ENCODE measurements at places on chromosomes 16 and 17.
A peak's percentile ranks its signal among the peaks of the same experiment; 100 is the strongest.

DNA sequence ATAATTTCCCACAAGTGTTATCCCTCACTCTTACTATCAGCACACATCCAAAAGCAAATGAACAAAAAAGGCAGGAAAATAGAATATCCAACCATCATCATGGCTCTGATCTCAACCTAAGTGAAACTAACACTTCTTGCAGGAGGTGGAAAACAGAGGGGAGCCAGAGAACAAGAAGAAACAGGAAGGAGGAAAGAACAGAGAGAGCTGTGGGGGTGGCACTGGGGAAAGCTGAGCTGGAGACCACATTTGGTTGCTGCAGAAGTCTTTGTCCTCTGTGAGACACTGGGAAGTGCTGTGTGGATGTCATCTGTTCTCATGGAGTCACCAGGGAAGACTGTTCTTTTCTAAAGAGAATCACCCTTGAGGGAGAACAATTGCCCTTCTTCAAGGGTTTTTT, 34.7 kb downstream of the GRB7 start:
- no peak for DNase-seq

- DNase-seq, result peak; percentile 15
Measured at GRCh38 chr17:56715613-56716357, 117.9 kb downstream of the C17orf67 start.

GRCh38 chr16:22316411-22316811, 19.2 kb downstream of the POLR3E start:
- no peak for DNase-seq

DNA sequence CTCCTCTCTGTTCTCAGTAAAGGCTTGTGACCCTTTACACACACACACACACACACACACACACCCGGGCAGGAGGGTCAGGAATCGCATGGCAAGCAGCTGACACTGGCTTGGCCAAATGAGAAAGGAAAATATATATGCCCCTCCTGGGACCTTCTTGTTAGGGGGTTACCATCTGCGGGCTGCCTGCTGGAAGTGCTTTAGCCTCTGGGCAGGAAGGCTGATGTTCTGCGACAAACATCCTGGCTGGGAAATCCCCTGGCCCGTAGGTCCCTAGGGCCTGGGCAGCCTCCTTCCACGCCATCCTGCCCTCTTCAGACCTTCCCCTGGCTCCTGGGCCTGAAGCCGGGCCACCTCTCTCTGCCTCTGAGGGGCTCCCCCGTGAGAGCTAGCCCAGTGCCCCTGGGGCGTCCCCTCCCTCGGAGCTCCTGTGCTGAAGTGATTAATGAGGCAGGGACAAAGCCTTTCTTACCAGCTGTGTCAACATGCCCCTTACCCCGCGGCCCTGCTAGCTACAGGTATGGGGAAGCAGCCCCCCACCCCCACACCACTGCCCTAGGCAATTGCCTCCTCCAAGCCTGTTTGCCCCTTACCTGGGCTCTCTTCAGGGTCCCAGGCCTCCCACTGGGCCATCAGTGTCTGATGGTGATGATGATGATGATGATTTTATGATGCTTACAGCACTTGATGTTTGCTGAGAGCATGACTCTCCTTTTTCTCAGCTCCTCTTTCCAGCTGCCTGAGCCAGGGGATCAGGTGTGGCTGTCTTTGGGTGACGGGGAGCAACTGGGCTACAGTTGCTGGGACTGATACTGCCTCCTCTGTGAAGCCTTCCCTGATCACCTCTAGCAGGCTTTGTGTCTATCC, 32.8 kb upstream of the ETV4 start:
- DNase-seq, result no peak

- no peak for DNase-seq
Measured at GRCh38 chr17:33202021-33202420, 91.1 kb downstream of the ASIC2 start.

DNA sequence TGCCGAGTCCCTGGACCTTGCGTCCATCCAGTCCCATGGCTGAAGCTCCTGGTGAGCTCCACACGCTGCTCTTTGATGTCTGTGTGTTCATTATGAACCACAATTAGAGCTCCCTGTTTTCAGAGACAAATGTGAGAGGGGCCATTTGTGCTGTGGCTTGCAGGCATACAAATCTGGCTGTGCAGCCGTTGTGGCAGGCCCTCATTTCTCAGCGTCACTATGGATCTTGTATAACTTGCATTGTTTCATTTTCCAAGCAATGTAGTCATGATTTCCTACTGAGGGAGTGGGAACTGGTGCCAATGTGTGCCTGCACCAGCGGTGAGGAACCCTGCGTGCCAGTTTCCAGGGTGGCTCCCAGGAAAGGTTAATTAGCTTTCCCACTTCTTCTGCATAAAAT, 542.6 kb downstream of the TMEM114 start:
- DNase-seq, result no peak

DNA sequence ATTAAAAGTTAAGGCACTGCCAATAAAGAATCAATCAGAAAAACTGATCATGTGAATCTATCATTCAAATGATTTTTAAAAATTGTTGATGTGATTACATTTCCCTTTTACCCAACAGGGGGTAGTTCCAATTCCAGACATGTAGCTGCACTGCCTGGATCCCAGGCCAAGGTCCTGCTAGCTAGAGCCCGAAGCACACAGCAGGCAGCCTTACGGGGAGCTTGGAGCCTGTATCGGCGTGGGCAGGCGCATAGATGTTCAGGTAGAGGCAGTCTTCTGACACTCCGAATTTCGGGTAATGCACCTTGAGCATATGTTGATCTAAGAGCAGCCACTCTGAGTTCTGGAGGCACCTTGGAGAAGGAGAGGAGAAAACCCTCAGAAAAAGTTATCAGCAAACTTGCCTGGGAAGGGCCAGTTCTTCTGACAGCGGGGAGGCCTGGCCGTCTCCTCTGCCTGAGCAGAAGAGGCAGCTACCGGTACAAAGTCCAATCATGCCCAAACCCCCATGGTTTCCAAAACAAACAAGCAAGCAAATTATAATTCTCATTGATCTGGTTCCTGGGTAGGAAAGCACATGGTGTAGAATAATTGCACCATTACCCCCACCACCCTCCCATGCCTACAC, 3.6 kb downstream of the CES5A start:
- DNase-seq, result no peak

DNA sequence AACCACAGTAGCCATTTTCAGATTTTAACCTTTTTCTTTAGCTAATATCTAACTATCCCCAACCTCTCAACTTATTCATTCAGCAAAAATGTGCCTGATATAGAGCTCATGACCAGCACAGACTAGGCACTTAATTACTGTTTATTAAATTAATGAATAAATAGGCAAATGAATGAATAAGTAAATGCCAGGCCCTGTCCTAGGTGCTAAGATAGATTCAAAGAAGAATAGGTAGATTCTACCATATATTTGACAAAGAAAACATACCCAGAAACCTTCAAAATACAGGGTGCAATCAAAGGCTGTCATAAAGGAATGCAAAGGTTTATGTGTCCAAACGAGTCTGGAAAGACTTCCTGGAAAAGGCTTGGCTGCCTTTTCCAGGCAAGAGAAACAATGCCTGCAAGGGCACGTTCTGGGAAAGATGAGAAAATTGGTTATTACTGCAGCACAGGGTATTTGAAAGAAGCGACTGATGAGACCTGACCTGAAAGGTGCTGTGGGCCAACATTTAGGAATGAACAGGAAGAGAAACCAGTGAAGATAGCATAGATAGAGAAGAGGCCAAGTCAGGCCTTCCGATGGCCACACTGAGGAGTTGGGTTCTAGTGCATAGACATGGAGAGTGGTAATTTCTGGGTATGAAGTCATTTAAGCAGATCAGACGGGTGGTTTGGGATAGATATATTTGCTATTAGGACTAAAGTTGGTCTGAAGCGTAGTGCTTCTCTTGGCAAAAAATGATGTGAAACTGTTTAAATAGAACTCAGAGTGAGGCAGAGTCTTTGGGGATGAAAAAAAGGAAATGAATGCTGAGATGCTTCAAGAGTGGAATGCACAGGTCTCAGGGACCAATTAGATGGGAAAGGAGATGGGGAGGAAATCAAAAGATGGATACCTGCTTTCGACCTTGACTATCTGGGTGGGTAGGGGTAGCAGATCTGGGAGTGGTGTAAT, 11.4 kb upstream of the CCL2 start:
- no peak for DNase-seq

- no peak for DNase-seq
Measured at GRCh38 chr17:36609498-36609862, 8.1 kb downstream of the MRM1 start.

DNA sequence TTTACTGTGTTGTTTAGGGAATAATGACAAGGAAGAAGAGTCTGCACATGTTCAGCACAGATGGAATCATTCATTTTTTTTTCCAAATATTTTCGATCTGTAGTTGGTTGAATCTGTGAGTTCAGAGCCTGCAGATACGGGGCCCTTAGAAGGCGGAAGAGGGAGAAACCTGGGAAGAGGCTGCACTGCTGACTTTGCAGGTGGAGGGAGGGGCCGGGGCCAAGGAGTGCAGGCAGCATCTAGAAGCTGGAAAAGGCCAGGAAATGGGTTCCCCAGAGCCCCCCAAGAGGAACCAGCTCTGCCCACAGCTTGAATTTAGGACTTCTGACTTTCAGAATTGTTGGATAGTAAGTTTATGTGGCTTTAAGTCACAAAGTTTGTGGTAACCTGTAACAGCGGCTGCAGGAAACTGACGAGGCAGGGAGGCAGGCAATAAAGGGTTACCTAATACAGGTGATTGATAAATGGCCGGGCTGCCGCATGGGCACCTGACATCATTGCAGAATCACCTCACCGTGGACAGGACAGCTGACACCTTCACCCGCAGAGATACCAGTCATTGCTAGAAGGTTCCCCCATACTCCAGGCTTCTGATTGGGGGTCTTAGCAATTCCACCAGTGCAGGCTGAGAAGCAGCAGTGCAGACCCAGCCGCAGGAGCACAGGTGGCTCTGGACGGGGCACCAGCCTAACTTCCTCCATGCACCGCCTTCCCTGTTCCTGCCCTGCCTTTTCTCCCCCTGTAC, 181.3 kb downstream of the IRF8 start:
- DNase-seq, result no peak

GRCh38 chr16:35516971-35517370, 2057.6 kb downstream of the TP53TG3F start:
- no peak for DNase-seq

GRCh38 chr16:54280751-54281150, 5.8 kb downstream of the IRX3 start:
- no peak for DNase-seq

DNA sequence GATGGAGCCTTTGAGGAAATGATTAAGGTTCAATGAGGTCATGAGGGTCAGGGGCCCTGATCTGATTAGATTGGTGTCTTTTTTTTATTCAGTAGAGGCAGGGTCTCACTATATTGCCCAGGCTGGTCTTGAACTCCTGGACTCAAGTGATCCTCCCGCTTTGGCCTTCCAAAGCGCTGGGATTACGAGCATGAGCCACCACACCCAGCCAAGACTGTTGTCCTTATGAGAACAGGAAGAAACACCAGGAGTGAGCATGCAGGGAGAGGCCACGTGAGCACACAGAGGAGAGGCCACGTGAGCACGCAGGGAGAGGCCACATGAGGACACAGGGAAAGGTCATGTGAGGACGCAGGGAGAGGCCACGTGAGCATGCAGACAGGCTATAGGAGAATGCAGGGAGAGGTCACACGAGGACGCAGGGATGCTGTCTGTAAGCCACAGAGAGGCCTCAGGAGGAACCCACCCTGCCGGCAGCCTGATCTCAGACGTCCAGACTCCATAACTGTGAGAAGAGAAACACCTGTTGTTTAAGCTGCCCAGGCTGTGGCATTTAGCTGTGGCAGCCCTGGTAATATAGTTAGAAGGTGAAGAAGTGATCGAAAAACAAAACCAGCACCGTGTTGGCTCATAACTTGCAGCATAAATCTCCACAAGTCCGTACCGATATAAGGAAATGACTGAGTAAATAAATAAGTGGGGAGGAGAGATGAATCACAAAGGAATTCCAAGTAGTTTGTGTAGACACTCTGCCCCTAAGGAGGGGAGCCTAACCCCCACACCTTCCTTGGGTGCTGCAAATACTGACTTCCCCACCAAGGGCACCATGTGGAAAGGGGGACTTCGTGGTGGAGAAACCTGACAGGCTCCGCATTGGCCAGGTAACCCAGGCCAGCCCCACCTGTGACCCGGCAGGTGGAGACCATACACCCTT, 14.6 kb upstream of the CSNK1D start:
- DNase-seq, result peak; percentile 41

GRCh38 chr16:3129137-3130131, 5.4 kb upstream of the ZNF213 start:
- peak; percentile 44 for DNase-seq

- DNase-seq, result no peak
Measured at GRCh38 chr16:77324729-77325128, 110.1 kb downstream of the ADAMTS18 start.

- no peak for DNase-seq
Measured at GRCh38 chr17:5943232-5943631, 126.9 kb upstream of the WSCD1 start.

- no peak for DNase-seq
Measured at GRCh38 chr16:27429330-27429871, 27.4 kb downstream of the IL21R start.

GRCh38 chr17:49241692-49242397, 11.3 kb upstream of the PHOSPHO1 start:
- no peak for DNase-seq

DNA sequence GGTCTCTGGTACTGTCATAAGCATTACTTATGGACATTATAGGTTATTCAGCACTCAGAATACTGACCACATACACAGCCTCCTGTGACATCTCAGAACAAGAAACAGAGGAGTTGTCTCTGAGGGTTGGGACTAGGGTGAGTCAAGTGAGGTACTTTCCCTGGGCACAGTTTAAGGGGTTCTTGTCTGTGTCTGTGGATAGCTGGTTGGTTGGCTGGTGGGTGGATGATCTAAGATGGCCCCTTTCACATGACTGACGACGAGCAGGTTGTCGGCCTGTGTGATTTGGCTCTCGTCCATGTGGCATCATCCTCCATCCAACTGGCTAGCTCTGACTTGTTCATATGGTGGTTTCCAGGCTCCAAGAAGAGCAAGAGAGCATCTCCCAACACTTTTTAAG, 163.9 kb downstream of the PRKCB start:
- no peak for DNase-seq

DNA sequence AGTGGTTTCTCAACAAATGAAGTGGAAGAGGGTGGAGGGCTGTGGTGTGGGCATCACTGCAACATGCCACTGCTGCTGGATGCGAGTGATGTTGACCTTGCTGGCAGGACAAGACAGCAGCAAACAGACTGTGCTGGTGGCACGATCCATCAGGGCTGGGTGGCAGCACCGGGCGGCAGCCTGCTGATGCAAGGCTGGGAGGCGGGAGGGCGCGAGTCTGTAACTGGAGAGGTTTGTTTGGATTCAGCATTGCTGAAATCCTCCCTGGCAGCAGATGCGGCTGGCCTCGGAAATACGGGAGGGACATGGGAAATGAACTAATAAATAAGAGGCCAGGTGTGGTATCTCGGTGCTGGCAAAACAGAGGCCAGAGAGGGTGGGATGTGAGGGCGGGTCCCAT, 224.2 kb downstream of the ENGASE start:
- DNase-seq, result no peak

Measured in esophagus squamous epithelium (tissue), 5 donors.